ENCODE measurements at places on chromosomes 7 and 10. TPM values are rescaled to one million over a fixed set of nuclear protein-coding genes. Genes with fewer than 3 reads are reported as not detected.

DNA sequence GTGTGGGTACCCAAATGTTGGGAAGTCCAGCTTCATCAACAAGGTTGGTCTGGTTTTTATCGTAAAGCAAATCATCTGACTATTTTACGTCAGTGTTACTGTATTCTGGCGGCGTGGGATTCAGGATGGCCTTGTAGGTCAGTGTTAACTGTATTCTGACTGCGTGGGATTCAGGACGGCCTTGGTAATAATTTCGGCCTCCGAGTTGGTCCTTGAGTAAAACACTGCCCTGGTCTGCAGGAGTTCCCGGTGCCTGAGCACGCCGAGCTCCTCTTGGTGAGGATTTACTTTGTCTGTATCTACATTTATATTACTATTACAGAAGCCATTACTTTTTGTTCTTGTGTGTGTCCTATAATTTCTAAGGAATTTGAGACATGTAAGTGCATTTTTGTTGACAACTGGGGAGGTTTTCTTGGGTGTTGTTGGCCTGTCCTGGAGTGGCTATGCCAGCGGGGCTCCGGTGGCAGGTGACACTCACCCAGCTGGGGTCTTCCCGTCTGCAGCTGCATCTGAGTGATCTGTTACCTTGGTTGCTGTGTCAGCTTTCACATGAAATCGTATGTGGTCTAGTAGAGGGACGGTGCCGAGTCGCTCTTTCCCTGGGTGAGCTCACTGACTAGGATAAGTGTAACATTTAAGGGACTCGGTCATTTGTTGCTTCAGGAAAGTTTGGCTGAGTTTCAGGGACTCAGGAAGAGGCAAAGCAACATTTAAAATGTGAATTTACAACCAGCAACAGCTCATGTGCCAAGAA, 9.2 kb downstream of the GTPBP4 start:
- H3K27ac ChIP-seq, result no peak overlapping the region
- H3K4me3 ChIP-seq, result no peak overlapping the region
- no peaks in the 10 kb centered on the region for H3K4me1 ChIP-seq
- peaks cover 66% of the 10 kb centered on the region for H3K36me3 ChIP-seq

GRCh38 chr10:73920089-73920488, 9.2 kb downstream of the PLAU start:
- H3K4me3 ChIP-seq, result no peak overlapping the region
- no peaks in the 10 kb centered on the region for H3K27me3 ChIP-seq
- H3K4me1 ChIP-seq, result peaks cover 48% of the 10 kb centered on the region
- H3K27ac ChIP-seq, result peak overlapping the region; percentile 90
- peaks cover 19% of the 10 kb centered on the region for H3K36me3 ChIP-seq

DNA sequence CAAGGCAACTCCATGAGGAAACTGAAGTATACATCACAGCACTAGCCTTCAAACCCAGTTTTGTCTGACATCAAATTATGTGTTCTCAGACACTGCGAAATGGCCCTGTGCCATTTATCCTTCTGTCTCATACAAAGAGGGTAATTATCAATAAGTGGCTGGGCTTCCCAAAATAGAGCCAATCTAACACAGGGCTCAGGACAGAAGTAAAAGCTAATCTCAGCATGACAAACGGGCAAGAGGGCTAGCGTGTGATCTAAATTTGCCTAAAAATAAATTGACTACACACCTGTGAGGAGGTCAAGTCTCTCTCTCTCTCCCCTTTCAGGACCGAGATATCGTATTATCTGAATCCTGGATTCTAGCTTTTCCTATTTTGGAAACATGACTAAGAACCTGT, 67.2 kb downstream of the DGKB start:
- peaks cover 2% of the 10 kb centered on the region for H3K36me3 ChIP-seq
- no peaks in the 10 kb centered on the region for H3K27me3 ChIP-seq
- no peak overlapping the region for H3K4me3 ChIP-seq
- no peak for DNase-seq

GRCh38 chr10:22795546-22795945, 81.2 kb upstream of the PIP4K2A start:
- no peak overlapping the region for H3K27ac ChIP-seq
- H3K4me3 ChIP-seq, result no peak overlapping the region
- peaks cover 4% of the 10 kb centered on the region for H3K4me1 ChIP-seq
- no peaks in the 10 kb centered on the region for H3K27me3 ChIP-seq
- DNase-seq, result no peak
- H3K36me3 ChIP-seq, result no peaks in the 10 kb centered on the region

DNA sequence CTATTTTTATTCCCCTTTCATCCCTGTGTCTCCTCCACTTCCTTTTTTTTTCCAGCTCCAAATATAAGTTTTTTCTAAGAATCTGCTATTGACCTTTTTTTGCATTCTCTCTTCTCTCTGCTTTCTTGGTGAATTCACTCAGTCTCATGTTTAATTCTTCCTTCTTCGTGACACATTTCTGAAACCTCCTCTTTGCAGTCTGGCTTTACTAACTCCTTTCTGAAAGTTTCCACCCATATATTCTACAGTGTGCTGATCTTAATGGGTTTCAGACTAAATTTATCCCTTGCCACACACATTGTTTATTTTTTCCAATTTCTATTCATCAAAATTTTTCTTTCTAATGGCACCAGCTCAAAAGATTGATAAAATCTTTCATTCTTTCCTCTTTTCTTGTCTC, 47.8 kb upstream of the CALD1 start:
- no peaks in the 10 kb centered on the region for H3K36me3 ChIP-seq
- H3K27ac ChIP-seq, result peak overlapping the region; percentile 95
- no peaks in the 10 kb centered on the region for H3K27me3 ChIP-seq
- no peak overlapping the region for H3K4me3 ChIP-seq

Gene HOXA9
- not detected for total RNA-seq

Gene C10orf62
- total RNA-seq, result not detected

Gene GPR141
- total RNA-seq, result not detected

Gene UNCX
- not detected for total RNA-seq

Gene FANK1
- 3.3 TPM for total RNA-seq
